Liver (tissue), 10 donors: ENCODE measurements at places on chromosomes 3 and 15.

DNA sequence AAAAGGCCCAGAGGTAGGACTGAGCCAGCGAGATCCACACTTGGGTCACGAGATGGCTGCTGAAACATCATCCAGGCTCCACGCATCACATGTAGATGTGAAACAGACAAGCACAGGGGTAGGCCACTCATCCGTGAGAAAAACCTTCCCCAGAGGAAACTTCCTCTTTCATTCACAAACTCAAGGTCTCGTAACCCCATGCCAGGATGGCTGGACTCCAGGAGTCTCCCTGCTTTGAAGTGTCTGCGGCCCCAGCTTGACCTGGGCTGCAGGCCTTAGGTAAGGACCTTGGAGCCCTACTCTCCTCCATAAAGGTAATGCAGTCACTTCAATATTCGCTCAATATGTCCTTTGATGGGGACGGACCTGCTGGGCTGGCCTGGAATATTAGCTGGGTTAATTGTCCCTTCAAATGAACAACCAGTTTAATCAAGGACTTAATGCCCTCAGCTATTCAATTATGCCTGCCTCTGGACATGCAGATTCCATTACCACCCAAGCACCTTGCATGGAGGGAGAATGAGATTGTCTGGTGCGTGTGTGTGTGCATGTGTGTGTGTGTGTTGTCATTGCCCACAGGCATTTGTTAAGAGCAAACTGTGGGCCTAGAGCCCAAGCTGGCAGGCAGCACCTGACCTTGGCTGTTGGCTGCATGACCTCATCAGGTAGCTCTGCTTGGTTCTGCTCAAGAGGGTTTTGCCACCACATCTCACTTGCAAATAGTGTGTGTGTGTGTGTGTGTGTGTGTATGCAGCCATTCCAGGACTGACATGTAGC lies 186.9 kb upstream of the TLE3 start:
- no peak for DNase-seq

DNA sequence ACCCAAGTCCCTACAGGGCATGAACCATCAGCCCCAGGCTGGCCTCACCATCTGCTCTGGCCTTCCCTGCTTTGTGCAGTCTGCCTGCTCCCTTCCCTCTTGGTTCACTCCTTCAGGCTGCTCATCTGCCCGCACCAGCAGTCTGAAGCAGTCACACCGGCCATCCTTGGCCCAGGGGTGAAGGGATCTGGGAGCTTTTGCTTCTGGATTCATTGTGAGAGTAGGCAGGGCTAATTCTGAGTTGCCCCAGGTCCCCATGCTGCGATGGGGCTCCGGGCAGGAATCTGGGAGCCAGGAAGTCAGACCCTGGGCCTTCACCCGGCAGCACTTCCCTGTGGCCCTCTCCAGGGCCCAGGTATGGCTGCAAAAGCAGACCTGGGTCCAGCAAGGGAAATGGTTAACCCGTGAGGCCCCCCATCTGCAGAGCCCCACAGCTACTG lies 99.7 kb downstream of the VGLL4 start:
- DNase-seq: no peak

DNA sequence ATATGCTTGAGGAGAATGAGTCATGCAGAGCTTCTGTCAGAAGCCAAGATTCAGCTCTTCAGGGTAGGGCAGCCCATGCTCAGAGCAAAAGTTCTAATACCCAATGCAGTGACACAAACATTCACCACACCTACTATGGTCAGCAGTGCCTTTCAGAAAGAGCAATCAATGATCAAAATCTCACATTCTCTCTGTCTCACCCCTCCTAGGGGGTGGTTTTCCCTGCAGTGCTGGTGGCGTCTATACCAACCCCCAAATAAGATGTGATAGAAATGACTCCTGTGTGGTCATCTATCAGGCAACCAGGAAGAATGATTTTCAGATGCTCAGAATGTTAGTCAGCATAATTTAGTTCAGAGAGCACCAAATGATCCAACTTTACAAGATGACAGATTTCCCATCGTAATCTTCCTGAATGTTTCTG lies 385.3 kb downstream of the NTRK3 start:
- DNase-seq: no peak

DNA sequence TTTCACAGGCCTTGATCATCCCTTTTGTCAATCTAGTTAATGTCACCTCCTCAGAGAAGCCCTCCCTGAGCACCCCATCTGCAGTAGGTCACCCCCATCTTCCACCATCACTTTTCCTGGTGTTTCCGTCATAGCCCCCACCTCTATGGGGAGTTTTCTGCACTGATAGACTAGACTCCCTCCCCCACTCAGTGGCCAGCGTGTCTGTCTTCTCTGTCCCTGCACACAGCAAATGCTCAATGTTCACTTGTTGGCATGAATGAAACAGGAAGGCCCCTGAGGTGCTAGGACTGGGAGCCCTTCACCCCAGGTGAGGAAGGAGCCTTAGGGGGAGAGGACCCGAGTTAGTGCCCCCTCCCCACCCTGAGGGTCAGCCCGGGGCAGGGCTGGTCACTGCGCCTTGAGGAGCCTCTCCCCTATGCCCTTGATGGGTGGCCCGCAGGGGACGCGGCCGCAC lies 15.8 kb upstream of the FANCD2 start:
- DNase-seq: no peak
